Activated CD8-positive, alpha-beta memory T cell treated with anti-CD3 and anti-CD28 coated beads, Interleukin-2, amount 50 U/mL, for 48 hours (primary cell): ENCODE measurements at places on chromosomes 6 and 20.

DNA sequence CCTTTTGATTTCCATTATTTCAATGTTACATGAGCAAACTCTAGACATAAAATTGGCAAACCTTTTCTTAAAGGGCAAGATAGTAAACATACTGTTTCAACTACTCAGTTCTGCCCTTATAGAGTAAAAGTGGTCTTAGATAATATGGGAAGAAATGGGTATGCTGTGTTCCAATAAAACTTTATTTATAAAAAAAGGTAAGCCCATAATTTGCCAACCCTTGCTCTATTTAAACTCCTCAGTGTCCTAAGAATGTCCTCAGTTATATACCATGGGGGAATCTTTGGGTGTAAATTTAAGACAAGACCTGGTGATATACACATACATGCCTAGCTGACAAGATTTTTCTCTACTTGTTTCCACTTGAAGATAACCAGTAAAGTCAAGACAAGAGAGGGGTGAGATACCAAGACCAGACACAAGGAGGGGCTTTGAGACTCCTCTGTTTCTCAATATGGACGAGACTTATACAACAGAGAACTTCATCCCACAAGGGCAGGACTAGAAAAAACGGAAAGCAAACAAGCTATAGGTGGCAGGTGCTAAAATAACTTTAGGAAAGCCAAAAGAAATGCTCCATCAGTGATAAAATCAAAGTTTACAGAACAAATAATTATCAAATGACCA, 10.5 kb downstream of the SNX3 start:
- no peak for DNase-seq

DNA sequence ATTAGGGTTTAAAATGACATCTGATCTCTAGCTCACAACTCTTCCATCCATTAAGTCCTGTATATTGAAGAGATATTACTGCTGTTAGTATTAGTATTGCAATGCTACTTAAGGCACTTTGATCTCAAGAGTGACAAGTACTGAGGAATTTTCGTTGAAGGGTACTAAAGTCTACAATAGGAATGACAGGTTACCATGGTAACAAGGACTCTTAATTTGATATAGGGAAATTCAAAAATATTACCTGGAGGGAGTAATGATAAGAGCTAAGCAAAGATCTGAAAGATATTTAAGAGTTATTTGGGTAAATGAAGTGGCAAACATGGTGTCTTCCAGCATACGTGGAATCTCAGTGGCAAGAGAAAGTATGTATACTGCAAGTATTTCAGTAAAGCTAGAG, 518.0 kb upstream of the SLC35B3 start:
- DNase-seq = no peak

GRCh38 chr6:104711371-104711770, 148.3 kb downstream of the HACE1 start:
- no peak for DNase-seq

DNA sequence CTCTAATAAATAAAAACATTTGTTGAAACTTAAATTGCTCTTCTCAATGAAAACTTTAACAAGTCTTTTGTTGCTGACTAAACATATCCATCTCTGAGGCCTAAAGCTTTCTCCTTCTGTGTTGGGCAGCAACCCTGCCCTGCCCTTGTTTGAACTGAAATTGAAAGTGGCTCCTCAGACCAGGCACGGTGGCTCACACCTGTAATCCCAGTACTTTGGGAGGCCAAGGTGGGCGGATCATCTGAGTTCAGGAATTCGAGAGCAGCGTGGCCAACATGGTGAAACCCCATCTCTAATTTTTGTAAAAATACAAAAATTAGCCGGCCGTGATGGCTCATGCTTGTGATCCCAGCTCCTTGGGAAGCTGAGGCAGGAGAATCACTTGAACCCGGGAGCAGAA, 29.2 kb upstream of the GNRH2 start:
- peak; percentile 73 for DNase-seq

DNA sequence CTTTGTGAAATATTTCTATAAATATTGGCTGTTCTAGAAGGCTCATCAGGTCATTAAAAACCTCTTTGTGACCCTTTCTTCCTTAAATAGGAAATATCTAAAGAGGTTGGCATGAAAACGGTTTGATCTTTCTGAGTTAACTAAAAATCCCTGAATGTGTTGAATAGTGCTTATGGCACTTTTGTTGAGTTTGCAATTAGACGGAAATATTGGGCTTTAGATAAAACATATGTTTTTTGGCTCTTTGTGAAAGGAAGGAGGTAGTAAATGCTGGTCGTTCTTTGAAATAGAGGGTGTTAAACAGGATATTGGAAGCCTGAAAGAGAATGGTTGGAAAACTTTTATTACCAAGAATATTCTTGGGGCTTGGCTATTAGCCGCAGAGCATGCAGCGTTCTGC, 163.0 kb downstream of the ARID1B start:
- DNase-seq = no peak

DNA sequence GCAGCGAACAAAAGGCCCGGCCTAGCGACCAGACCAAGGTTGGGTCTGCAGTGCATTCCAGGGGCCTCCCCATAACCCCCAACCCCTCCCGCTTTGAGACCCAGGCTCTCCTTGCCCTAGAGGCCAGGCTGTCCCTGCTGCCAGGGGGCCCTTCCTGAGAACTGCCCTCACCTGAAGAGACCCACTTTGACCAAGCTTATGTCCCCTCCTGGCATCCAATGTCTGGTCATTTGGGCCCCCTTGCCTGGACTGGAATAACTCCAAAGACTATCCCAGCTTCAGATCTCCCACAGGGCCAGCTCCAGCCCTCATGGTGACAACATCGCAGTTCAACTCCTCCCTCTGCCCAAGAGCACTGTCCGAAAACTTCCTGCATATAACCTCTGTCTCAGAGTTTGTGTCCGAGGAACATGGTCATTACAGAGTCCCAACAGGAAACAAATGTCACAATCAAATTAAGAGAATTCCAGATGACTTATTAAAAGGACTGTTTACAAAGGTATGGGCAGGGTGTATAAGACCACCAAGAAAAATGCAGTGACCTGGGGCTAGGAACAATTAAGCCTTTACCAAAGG, 125.0 kb downstream of the BANF2 start:
- no peak for DNase-seq

- DNase-seq = no peak
Observed at GRCh38 chr6:45609141-45609638, 231.5 kb upstream of the SUPT3H start.

- DNase-seq = no peak
Observed at GRCh38 chr20:41167481-41168253, 30.3 kb downstream of the PLCG1 start.

DNA sequence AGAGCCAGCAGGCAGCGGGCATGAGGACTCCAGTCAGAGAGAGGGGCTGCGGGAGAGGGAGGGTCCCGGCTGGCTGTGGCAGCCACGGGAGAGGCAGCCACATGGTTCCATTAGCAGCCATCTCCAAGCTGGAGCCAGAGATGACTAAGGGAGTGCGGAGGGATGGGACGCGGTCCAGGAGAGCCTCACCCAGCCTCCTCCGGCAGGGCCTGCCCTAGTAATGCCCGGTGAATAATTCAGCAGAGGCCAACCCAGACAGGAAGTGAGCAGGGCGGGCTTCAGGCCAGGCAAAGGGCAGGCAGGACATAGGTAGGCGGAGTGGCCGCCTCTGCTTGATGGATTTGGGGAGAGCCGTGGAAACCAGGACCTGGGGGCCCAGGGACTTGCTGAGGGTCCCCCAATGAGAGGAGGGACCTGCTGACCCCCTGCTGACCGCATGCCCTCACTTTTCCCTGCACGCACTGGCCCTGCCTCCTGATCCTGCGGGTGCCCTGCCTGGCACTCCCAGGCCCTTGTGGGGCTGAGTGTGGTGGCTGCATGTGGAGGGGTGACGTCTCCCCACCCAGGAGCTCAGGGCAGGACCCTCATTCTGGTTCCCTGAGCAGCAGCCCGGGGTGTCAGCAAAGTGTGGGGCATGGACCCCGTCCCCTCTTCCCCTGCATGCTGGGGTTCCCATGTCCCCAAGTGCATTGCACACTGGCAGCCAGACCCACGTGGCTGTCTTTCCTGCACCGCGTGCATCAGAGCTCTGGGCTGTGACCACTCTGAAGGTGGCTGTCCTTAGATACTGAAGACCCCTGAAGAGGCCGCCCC, 51.8 kb upstream of the SLCO4A1 start:
- DNase-seq = no peak

- no peak for DNase-seq
Observed at GRCh38 chr20:1832634-1833033, 62.6 kb upstream of the SIRPA start.

DNA sequence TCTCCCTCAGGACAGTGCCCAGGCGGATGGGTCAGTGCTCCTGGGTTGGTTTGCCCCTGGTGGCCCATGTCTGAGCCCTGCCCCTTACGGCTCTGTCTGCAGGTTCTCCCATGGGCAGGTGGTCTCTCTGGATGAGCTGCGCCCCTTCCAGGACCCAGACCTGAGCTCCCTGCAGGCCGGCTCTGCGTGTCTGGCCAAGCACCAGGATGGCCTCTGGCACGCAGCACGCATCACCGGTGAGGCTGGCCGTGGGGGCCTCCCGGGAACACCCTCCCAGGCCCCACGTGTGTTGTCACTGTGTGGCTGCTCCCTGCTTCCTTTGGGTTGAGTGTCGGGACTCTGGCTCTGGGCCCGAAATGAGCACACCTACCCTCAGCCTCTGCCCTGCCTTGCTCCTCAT, 3.3 kb upstream of the LIME1 start:
- no peak for DNase-seq

- DNase-seq = no peak
Observed at GRCh38 chr20:4794846-4795245, 73.1 kb downstream of the PRND start.
